ENCODE measurements at places on chromosomes 2 and 18.

DNA sequence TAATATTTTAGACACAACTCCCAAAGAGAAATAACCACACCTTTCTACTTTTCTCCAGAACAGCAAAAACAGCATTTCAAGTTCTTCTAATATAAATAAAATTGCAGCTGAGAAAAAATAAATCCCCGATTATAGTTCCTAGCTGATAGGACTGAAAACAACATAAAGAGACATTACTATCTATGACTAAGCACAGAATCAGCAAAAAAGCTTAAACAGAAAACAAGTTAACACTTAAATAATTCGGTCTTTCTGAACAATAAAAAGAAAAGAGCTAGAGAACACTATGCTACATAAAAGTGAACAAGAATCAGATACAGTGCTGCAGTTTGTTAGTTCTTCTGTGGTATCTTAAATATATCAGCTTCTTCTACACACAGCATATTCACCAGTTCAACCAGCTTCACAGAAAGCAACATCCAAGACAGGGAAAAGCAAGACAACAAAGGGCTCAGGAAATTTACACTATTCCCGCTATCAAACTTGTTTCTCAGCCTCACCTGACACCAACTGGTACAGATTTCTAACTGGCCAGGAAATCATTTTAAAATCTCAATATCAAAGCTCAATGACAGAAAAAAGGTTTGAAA is 28.6 kb downstream of the FEZ2 start:
- DNase-seq: no peak

DNA sequence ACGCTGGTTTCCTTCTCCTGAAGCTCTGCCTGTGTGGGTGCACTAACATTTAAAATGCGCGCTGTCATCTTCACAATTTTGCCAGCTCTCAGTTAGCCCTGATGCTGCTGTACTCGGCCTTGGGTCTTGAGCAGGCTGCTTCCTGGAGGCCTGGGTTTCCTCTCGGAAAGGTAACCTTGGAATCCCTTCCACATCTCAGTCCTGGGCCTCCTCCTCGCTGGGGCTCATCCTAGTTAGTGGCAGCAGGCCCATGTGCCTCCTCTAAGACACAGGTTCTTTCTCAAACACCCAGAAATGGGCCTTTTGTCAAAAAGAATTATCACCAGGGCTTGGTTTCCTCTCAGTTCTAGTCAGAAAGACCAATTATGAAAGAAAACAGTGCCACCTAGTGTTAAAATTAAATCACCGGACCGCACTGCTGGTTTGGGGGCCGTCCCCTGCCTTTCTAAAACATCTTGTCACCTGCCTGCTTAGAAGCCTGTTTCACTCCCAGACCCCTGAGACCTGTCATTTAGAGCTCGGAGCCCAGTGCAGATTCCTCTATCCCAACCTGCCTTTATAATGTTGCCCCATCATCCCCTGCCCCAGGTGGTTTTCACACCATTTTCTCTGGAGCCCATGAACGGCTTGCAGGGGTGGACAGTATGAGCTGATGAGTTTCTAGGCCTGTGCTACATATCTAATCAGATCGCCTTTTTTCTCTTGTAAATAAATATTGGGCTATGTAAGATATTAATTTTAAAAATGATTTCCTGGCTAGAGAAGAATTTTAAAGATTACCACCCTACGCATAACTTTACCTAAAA is 42.4 kb downstream of the HK2 start:
- peak; percentile 94 for DNase-seq

DNA sequence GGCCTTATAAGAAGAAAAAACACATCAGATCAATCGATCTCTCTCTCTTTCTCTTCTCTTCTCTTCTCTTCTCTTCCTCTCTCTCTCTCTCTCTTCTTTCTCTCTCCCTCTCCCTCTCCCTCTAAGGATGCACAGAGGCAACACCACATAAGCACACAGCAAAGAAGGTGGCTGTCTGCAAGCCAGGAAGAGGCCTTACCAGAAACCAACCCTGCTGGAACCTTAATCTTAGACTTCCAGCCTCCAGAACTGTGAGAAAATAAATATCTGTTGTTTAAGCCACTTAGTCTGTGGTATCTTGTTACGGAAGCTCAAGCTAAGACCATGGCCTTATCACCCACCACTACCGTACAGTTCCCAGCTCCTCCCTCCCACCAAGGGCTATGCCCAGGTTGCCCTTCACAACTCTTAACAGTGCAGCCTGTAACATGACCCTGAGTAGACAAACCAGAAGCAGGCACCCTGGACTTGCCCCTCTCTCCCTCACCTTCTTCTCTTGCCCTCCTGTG is 25.2 kb upstream of the TMEM237 start:
- DNase-seq: no peak

DNA sequence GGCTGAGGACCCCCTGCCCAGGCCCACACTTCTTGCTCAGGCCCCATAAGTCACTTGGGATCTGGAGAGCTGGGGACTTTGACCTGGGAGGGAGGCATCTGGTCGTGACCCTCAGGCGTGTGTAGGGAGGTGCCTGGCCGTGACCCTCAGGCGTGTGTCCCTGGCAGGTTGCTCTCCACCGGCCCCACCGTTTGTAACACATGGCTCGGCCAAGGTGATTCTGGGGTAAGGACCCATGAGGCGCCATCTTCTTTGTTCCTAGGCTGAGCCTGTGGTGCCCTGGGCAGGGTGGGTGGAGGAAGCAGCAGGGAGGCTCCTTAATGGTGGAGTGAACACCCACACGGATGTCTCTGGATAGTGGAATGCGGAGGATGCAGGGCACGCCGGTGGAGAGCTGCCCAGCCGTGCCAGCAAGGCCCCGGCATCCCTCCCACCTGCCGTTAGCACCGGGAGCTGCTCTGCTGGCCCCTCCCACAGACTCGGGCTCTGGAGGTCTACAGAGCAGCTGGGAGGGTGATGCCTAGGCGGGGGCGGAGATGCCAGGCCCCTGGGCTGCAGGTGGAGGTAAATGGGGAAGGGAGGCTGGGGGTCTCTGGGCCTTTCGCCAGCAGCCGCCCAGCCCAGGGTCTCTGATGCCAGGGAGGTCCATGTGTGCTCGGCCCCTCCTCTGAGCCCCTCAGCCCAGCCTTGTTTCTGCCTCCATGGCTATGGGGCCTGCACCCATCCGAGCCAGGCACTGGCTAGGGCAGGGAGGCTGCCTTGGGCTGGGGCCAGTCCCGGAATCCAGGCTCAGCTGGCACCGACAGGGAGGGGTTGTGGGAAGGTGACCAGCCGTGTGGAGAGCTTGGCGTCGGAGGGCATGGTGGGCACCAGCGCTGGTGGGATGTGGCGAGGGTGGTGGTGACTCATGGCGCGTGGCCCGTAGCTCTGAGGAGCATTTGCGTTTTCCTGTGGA is 1.1 kb upstream of the GAL3ST2 start:
- peak; percentile 88 for DNase-seq

DNA sequence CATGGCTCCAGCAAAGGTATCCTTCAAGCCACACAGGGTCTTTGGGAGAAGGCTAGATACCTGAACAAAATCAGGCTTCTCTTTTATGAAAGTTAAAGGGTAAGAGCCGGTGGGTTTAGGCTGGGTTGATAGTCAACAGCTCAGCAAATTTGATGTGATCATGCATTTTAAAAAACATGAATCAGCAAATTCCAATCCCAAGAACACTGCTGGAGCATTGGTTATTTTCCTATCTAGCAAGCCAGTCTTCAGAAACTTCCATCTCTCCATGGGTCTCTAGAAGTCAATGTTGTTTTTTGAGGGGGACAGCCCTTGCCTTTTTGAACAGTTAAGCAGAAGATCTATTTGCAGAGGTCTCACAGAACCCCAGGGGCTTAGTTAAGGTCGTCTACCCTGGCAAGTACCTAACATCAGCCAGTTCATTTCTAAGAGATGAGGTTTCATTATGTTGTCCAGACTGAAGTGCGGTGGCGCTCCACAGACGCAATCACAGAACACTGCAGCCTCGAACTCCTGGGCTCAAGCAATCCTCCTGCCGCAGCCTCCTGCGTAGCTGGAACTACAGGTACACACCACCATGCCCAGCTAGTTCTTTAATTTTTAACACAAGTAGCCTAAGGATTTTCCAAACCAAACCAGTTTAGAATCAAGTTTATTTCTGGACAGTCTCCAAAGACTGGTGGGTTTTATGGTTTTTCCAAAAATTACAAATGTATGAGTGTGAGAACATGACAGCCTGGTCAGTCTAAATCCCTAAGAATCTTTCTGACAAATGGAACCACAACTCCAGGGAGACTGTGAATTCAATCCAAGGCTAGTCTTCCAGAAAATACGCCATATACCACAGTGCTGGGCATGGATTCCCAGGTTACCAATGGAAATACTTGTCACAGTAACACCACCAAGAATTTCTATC is 4.1 kb upstream of the ZCCHC2 start:
- DNase-seq: no peak

GRCh38 chr18:59075923-59076322 is 63.8 kb upstream of the SEC11C start:
- no peak for DNase-seq

DNA sequence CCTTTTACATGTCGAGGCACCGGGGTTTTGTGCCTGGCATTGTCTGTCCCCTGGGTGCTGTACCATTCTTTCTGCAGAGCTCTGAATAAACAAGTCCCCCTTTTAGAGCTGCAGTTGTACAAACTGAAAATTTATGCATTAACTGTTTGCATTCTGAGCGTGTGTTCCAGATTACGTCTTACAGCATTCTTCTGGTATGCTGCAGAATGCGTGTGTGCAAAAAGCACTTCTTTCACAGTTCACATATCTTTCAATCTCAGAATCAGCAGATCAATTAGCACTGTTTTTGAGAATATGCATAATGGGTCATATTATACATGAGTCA is 27.5 kb downstream of the MEIS1 start:
- DNase-seq: no peak

DNA sequence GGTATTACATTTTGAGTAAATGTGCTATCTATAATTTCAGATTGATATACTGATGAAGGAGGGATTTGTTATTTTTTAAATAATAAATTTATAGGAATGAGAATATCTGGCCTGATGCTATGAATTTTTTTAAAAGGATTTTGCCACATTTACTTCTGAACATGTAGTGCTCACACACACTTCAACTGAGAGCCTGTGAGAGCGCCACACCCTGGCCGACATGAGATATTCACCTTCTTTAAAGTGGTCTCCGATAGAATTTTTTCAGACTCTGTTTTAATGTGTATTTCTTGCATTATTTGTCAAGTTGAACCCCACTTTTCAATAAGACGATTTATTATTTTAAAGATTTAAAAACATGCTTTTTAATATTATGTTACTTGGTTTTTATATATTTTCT is 813.3 kb downstream of the DCC start:
- no peak for DNase-seq

Measured in osteoblast (primary cell).